Activated CD4-positive, alpha-beta memory T cell treated with anti-CD3 and anti-CD28 coated beads, Interleukin-2, amount 10 ng/mL, durations not matched to agents 7 days and 5 days (primary cell): ENCODE measurements at places on chromosomes 1 and 21.

DNA sequence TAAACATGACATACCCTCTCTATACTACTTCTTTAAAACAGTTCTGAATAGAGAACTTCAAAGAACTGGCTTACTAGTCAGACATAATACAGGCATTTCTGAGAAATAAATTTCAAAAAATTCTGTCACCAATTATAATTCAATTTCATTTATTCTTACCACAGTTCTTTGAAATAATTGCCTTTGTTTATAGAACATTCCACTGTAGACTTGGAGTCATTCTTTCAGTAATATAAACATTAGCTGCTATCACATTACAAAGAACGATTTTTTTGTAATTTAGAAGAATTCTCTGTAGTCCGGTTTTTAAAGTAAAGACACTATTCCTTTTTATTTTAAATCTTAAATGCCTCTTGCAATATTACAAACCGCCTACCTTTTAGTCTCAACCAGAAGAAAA, 146.4 kb upstream of the COL11A1 start:
- no peak for DNase-seq

DNA sequence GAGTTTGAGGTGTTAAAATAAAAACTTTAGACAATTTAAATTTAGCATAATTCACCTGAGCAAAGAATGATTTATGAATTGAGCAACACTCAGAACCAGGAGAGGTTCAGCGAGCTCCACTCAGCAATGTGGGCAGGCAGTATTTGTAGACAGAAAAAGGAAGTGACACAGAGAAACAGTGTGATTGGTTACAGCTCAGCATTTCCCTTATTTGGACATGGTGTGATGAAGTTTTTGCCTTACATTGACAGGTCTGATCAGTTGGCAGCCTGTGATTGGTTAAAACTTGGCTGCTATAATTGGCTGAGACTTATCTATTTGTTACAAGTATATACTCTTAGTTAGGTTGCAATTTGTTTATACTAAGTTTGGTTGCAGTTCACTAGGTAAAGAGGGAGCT, 621.2 kb upstream of the PRMT6 start:
- DNase-seq, result no peak

GRCh38 chr21:32140151-32140550, 138.7 kb downstream of the MIS18A start:
- DNase-seq, result no peak

- no peak for DNase-seq
Observed at GRCh38 chr1:94737124-94737998, 82.8 kb upstream of the SLC44A3 start.

DNA sequence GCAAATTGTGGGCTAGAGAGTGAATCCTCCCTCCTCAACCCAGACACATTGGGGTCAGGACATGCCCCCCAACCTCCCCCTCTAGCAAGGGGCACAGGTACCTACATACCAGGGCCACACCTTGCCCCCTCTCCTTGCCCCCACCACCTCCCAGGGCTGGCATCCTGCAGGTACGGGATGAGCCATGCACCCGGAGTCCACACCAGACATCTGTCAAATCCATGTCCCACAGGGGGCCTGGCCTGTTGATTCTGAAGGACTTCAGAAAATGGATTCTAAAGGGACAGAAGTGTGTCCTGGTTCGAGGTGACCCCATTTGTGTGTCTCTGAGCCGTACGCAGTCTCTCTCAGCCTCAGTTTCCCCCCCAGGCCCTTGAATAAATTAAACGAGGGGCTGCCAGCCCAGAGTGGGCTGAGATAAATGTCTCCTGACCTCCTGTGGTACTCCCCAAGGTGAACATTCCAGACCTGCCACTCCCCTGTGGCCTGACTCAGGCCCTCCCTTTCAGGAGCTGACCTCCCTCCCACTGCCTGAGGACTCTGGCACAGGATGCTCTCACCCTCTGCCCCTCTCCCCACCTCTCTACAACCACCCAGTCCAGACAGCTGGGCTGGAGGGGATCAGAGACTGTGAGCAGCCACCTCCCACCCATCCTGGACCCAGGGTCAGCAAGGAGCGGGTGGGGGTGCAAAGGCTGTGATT, 94.5 kb downstream of the EPHB2 start:
- DNase-seq, result no peak

DNA sequence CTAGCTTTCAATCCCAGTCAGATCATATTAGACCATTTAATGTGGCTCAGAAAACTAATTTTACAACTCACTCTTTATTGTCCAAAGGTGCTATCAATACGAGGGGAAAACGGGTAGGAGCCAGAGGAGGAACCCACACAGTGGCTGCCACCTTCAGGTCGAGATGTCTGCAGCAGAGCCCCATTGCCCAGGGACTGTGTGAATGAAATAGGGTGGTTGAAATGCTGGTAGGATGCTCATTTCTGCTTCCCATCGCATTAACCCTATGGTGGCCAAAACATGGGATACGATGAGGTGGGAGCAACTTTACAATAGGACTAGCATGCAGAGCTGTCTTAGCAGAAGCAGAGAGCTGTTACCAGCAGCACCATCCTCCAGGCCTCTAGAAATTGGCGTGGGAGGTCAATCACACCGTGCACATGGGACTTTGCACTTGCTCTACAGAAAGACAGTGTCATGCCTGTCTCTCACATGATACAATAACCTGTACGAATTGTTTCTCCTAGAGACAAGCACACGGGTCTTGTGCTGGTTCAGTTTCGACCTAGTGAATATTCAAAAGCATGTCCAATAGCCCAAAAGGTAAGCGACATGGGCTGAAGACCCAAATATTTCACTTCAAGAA, 69.5 kb upstream of the DESI2 start:
- no peak for DNase-seq

DNA sequence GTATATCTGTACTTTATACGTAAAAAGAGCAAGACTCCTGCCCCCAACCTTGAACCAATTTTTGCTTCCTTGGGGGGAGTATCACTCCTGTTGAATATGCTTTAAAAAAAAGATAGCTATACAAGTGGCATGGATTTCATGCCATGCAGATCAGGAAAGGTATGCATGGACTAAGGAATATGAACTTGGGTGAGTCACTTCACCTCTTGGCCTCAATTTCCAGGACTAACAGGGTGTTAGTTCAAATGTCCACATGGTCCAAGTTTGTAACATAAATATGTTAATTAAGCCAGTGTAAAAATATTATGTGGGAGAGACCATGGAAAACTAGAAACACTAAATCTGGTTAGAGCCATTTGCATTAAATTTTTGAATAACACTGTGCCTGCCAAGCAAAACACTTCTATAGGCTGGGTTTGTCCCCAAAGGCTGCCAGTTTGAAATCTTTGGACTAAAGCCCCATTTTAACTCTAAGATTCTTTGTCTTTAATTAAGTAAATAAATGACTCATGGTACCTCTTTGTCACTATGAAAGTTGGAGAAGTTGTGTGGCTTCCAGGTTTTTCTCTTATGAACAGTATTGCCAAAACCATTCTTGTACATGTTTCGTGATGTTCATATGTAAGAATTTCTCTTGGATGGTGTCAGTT, 33.1 kb downstream of the FAM177B start:
- DNase-seq, result no peak

DNA sequence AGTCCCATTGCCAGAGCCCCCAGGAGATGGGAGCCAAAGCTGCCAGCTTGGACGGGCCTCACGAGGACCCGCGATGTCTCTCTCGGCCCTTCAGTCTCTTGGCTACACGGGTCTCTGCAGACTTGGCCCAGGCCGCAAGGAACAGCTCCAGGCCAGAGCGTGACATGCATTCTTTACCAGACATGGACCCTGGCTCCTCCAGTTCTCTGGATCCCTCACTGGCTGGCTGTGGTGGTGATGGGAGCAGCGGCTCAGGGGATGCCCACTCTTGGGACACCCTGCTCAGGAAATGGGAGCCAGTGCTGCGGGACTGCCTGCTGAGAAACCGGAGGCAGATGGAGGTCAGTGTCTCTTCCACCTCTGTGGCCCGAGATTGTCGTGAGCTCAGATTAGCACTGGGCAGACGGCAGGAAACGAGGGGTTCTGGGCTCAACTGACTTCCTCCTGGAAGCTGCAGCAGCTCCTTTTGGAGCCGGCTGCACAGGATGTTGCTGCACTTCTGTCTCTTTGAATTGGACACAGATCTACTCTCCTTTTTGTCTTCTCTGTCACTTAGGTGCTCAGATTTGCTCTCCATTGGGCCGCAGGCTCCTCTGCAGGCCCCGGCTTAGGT, 68.0 kb downstream of the DISC1 start:
- no peak for DNase-seq

DNA sequence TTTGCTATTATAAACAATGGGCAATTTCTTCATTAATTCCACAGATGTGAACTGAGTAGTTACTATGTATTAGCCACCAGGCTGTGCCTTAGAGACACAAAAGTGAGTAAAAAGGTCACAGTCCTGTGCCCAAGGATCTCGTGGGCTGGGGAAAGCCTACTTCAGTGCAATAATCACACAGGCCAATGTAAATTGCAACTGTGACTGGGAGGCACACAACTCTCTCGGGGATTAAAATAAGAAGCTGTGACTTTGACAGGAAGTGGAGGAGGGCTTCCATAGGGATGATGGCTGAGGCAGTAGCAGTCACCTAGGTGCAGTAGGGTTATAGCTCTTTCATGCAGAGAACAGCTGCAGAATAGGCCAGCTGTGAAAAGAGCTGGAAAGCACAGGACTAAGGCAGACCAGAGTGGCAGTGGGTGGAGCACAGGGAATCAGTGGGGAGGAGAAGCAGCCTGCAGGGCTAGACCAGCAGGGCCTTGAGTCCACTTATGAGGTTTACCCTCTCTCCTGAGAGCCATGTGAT, 121.9 kb downstream of the MAB21L3 start:
- no peak for DNase-seq

- no peak for DNase-seq
Observed at GRCh38 chr1:216535059-216535458, 111.8 kb upstream of the USH2A start.

DNA sequence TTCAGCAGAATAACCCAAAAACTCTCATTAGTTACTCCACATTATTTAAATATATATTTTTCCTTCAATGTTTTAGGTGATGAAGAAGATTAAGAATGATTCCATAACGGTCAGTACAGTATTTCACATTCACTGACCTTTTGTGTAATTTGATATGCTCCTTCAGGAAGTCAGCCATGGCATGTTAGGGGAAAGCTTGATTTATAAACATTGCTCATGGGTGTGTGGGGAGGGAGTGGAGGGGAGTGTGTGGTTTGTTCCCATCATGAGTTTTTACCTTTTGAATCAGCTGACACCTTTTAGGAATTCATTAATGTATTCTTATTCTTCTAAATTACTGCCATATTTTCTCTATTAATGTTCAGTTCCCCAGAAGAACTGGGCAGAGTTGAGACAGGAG, 240.2 kb downstream of the ATG4C start:
- DNase-seq, result no peak
